WERI-Rb-1 (cell line): ENCODE measurements at places on chromosomes 6 and 20.

GRCh38 chr6:38504996-38505395, 134.7 kb downstream of the BTBD9 start:
- no peak for DNase-seq

GRCh38 chr6:147874322-147874721, 365.8 kb downstream of the SAMD5 start:
- no peak for DNase-seq

DNA sequence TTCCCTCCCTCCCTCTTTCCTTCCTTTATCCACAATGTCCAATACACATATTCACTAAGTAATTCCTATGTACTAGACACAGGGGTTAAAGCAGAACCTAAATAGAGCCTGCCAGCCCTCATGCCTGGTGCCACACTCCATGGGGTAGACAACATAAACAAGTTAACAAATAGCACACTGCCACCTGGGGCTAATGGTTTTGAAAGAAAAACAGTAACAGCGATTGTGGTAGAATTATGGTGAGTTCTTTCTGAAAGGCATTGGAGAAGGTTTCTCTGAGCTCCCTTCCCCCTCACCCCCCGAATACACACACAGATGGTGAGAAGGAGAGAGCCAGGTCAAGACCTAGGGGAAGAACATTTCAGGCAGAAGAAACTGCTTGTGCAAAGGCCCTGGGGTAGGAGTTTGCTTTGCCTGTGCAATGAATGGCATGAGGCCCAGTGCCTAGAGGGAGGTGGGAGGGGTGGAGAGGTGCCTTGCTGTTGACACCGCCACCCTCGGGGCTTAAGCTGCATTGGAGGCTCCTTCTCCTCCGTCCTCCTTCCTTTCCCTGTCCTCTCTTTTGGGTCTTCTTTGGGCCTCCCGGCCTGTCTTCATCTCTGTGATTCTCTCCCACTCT, 502.4 kb upstream of the SULF2 start:
- no peak for DNase-seq

DNA sequence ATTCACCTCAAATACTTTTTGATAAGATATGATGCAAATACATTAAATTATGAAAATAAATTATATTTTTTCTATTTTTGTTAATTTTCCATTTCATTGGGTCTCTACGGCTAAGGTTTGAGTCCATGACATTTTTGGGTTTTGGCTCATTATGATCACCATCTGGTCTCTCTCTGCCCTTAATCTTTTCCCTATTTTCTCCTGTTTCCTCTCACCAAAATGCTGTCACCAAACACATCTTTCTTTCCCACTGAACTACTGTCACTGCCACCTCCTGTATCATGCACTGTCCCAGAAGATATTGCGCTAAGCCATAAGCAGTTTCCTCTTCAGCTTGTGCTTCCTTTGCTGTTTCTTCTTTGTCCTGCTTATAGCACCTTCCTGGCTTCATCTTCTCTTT, 42.0 kb upstream of the OGFRL1 start:
- no peak for DNase-seq

DNA sequence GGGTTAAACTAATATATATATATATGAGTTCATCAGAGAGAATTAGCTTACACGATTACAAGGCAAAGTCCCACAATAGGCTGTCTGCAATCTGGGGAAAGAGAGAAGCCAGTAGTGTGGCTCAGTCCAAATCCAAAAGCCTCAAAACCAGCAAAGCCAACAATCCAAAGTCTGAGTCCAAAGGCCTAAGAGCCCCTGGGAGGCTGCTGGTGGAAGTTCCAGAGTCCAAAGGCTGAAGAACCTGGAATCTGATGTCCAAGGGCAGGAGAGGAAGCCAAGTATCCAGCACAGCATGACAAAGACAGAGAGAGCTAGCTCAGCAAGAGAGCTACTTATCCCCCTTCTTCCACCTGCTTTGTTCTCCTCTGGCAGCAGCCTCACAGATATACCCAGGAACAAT, 274.7 kb upstream of the ID4 start:
- no peak for DNase-seq

- no peak for DNase-seq
Observed at GRCh38 chr6:147161974-147162495, 42.2 kb upstream of the STXBP5 start.

GRCh38 chr6:26420688-26421171, 18.7 kb downstream of the BTN3A1 start:
- peak; percentile 68 for DNase-seq

- no peak for DNase-seq
Observed at GRCh38 chr20:38369389-38369788, 23.1 kb downstream of the LBP start.

DNA sequence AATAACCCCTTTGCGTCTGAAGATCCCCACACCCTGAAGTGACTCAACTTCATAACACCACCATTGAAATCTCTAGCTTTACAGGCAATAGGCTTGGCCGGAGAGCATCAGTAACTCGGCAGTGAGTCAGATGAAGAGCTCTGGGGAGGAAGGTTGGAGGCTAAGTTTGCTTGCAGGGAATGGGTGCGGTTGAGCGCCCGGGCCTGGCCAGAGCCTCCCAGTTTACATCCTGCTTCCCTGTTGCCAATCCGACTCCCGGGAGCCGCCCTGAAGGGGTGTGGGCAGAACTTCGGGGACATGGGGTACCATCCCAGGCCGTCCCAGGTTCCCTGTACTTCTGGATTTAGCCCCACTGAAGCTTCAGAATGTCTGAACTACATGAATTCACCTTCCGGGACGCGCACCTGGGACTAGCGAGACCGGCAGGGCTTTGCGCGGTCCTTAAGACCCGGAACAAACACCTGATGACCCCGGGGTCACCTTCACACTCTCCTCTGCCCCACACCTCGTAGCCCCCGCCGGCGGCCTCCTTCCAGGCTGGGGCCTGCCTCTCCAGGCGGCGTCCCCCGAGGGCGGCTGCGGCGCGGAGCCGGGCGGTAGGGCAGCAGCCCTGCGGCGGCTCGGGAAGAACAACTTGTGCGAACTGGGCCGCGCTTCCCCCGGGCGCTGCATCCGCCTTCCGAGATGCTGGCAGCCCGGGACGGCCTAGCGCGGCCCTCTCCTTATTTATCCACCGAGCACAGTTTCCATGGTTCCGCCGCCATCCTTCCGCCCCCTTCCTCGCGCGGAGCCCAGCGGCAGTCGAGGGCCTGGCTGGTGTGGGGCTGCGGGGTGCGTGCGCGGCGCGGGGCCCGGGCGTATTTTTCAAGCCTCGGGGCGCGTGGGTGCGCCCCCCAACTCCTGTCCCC, 56.6 kb upstream of the RREB1 start:
- peak; percentile 51 for DNase-seq

- no peak for DNase-seq
Observed at GRCh38 chr6:169269180-169270076, 15.8 kb upstream of the THBS2 start.

DNA sequence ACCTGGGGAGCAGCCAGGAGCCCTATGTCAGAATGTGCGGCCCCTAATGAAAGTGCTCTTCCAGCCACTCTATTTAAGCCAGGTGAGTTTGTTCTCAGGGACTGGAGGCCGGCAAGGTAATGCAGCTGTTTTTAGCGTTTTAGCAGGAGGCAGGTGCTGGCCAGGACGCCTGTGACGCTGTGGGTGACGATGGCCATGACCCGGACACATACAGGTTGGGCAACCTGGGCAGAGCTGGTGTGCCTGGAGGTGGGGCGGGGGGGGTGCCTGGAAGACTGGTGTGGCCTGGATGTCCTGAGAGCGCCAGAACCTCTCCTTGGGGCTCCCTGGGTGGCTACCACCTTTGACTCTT, 51.7 kb downstream of the RBM38 start:
- DNase-seq: no peak

GRCh38 chr6:72553531-72554511, 68.0 kb upstream of the KCNQ5 start:
- no peak for DNase-seq

DNA sequence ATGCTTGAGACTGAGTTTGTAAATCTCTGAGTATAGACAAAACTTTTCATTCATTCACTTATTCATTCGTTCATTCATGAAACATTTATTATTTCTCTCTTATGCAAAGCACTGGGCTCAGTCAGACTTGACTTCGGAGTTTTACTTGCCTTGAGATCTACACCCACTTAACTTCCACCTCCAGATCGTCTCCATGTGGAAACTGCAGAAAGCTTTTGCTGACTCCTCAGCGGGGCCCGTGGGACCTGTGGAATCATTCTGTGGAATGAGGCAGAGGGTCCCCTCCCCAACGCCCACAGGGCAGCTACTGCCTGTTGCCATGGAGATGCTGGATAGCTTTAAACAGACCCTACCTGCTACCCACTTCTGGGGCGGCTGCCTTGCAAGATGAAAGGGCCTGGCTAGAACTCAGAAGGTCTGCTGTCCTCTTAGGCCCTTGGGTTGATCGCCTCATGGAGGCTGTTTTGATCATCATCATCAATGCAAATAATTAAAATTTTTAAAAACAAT, 66.4 kb upstream of the KCNG1 start:
- DNase-seq: no peak

DNA sequence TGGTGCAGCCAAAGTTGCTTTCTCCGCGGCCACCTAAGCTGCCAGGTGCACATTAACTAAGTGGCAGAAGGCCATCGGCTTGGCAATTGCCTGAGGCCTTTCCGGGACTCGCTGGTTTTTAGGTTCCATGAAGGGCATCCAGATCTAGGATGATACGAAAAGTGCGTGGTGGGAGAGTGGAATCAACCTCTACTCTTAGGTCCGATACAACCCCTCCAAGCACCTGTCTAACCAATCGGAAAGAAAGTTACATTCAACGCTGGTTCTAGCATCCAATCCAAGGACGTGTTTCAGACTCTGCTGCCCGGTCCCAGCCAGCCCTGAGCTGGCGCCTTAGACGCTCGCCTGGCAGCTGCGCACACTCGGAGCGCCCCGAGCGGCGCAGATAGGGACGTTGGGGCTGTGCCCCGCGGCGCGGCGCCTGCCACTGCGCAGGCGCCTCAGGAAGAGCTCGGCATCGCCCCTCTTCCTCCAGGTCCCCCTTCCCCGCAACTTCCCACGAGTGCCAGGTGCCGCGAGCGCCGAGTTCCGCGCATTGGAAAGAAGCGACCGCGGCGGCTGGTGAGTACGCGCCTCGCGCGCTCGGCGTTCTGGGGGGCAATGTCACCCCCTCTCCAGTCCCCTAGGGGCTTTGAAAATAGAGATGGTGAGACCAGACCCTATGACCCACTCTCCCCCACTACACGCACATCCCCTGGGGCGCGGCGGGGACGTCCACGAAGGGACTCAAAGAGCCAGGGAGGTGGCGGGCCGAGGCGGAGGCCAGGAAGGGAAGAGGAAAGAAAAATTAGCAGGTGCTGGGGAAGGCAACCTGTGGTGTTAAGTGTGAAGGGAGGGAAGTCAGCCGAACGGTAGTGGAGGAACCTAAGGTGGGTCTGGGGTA, at the start of gene ENPP4:
TSS of gene ENPP4 (plus strand) at position 361 of the 883 bp plus-strand sequence. CDS start 9,595 bp downstream, outside the sequence.
- DNase-seq: peak; percentile 97

DNA sequence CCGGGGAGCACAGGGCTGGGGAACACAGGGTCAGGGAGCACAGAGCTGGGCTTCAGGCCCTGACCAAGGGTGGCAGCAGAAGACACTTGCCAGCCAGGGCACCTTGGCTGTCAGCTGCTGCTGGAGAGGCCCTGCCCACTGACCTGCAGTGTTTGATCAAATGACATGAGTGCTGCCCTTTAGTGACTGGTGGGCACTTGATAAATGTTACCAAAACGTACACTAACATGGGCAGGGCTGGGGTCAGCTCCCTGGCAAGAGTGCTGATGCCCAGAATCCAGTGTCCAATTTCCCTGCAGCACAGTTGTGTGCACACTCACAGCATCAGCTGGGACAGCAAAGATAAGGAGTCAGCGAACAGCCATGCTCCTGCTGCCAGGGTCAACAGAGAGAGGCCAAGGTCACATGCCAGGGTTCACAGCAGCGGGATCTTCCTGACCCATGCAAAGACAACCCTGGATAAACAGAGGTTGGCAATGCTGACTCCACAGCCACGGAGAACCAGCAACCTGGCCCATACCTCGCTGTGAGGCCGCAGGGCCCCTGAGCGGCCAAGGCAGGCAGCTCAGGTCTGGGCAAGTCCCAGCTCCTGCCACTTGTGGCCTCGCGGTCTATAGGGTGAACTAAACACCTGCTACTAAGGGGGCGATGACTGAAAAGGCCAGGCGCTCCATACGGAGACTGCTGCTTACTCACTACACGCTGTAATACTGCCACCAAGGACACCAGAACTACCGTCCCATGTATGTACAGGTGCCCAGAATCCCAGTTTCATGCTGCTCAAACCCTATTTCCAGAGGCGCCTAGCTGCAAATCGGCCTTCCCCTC, 46.3 kb downstream of the NINL start:
- no peak for DNase-seq

DNA sequence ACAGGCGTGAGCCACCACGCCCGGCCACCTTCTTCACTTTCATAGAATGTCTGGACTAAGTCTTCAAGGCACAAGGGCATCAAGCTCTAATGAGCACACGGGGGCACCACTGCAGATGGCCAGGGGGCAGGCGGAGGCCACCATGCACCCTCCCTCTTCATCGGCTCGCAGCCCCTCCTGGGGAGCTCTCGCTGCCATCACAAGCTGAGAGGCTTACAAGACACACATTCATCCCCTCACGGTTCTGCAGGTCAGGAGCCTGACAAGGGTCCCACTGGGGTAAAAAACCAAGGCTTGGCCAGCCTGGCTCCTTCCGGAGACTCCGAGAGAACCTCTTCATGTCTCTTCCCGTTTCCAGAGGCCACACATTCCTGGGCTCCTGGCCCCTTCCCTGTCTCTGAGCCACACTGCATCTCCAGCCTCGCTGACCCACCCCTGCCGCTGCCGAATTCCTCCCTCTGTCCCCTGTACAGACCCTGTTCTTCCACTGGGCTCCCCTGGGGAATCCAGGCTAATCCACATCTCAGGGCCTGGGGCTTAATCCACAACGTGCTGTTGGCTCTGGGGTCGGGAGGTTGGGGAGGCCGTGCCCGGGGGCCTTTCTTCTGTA, 19.8 kb downstream of the DLL1 start:
- DNase-seq: no peak
